ENCODE measurements at places on chromosomes 16 and 17. TPM values are rescaled to one million over a fixed set of nuclear protein-coding genes. Genes with fewer than 3 reads are reported as not detected.
A peak's percentile ranks its signal among the peaks of the same experiment; 100 is the strongest.

GRCh38 chr17:56866496-56866895 lies 32.5 kb downstream of the DGKE start:
- no peak for DNase-seq

GRCh38 chr17:13525876-13526275 lies 75.9 kb downstream of the HS3ST3A1 start:
- DNase-seq, result no peak

- DNase-seq, result no peak
Observed at GRCh38 chr16:51149721-51150164, 1.3 kb downstream of the SALL1 start.

DNA sequence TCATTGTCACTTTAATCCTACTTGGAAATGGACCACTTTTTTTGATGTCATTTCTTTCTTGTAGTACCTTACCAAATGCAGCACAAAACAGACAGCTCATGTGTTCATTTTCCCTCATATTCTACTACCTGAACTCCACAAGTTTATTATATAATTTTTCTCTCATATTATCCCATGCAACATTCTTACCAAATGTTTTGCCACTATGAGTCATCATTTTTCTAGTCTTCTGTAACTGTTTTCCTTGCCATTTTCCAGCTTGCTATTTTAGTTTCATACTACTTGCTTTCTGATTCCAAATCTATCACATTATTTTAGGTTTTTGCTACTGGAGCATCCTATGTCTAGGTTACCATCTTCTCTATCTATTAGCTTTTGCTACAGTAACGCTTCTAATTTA lies 332.7 kb downstream of the ZFHX3 start:
- no peak for DNase-seq

DNA sequence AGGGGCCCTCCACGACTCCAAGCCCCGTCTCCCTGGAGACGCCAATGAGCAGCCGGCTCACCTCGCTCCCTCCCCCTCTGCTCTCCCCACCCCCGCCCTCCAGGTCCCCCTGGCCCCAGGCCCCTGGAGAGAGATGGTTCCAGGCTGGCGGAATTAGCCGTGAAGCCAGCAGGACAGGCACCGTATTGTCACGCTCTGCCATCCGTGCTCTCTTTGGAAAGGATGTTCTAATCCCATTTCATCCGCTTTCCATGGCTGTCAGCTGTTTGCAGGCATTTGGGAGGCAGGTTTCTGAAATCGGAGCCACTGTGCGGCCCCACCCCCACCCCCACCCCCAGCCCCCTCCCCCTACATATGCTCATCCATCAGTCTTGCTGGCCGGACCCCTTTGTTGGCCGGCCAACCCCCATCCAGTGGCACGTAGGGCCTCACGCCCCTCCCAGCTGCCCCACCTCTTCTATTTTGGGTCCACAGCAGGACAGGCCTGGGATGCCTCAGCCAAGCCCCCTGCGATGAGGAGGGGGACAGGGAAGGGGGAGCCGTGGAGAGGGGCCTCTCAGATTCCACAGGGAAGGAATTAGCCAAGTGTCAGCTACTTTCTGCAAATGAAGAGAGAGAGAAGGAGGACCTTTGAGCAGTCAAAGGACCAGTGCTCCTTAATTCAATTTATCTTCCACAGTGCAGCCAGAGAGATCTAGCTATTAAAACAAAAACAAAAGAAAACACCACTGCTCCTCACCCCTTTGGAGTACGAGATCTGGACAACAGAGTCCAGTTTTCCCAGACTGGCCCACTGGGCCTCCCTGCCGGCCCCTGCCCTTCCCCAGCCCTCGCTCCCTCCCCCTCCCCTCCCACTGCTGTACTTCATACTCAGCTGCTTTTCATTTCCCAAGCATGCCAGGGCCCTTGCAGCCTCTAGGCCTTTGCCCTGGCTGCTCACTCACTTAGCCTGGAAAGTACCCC lies 30.7 kb downstream of the SDK2 start:
- peak; percentile 95 for DNase-seq

- no peak for DNase-seq
Observed at GRCh38 chr16:23832882-23833281, 2.9 kb upstream of the PRKCB start.

- DNase-seq, result no peak
Observed at GRCh38 chr17:9256361-9256750, 235.0 kb downstream of the NTN1 start.

DNA sequence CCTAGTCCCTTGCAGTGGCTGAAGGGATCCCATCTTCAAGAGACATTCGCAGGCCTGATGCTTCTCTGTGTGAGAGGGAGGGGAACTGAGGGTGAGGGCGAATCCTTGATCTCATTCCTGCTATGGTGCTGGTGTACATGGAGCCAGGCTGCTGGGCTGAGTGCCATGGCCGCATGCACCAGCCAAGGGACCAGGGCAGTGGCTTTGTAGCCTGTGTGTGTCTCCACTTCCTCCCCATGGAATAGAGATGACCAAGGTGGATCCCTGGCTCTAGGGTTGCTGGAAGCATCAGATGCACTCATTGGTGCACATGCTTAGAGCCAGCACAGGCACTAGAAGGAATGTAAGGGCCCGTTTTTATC lies 195.0 kb downstream of the FOXL1 start:
- no peak for DNase-seq

DNA sequence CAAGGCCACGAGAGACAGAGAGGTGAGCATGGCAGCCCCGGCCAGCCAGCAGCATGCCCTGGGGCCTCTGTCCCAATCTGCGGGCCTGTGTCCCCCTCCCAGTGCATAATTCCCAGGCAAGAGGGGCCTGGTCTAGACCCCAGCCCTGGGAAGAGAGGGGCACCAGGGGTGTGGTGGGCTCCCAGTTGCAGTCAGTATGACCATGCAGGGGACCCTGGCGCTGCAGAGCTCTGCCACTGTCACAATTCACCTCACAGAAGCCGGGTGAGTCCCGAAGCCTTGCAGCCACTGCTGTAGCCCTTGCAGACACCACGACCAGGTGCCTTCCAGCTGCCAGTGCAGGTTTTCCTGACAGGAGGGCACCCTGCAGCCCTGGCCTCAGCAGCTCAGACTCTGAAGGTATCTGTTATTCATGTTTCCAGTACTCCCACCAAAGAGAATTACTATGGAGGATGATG lies 25.8 kb upstream of the KSR1 start:
- no peak for DNase-seq

DNA sequence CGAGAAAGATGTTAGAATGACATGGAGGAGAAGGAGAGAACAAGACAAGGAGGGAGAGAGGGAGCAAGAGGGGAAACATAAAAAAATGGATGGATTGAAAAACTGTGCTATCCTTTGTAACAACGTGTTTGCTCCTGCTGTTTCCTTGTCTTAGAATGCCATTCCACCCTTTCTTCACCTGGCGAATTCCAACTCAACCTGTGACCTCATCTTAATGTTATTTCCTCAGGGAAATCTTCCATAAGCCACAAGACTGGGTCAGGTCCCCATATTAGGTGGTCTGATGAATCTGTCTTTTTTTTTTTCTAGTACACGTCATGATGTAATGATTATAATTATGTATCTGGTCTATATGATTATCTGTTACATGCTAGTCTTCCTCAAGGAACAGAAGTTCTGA lies 195.0 kb upstream of the MAF start:
- no peak for DNase-seq

DNA sequence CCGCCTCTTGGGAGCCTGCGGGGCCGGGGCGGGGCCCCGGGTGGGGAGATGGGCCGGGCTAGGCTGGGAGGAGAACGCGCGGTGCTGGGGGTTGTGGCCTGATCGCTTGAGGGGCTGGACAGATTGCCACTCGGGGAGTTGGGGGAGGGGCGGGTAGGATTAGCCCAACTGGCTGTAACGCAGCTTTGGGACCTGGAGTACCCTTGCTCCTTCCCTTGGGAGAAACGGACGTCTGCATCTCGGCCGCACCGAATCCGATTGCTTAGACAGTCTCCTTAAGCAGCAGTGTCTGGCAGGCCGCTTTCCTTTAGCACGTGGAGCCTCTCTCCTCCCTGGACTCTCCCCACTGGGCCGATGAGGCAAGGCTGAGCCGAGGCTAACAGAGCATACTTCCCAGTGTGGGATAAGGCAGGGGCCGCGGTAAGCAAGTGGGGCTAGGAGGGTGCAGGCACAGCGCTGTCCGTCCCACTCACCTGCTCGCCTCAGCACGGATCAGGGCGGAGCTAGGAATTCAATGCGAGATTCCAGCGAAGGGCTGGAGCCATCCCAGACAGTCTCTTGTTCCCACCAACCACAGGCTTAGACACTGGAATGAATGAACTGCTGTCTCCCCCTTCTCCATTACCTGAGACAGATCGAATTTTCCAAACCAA lies 540 bp upstream of the ACLY start:
- DNase-seq, result no peak

DNA sequence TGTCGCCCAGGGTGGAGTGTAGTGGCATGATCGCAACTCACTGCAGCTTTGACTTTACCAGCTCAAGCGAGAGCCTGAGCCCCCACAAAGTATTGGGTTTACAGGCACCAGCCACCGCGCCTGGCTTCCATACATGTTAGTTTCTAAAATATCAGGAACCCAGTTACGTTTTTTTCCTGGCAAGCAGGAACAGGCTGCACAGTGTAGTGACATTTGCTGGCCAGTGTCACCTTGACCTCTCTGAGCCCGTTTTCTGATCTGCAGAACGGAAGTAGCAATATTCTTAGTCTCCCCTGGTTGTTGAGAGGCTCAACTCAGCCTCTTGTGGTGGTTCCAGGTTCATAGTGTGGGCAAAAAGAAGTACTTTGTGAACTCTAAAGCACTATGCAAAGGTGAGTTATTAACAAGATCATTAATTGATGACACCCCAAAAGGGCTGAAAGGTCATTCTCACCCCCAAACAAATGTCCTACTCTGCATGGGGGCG lies 15.6 kb downstream of the IGF2BP1 start:
- DNase-seq, result no peak

DNA sequence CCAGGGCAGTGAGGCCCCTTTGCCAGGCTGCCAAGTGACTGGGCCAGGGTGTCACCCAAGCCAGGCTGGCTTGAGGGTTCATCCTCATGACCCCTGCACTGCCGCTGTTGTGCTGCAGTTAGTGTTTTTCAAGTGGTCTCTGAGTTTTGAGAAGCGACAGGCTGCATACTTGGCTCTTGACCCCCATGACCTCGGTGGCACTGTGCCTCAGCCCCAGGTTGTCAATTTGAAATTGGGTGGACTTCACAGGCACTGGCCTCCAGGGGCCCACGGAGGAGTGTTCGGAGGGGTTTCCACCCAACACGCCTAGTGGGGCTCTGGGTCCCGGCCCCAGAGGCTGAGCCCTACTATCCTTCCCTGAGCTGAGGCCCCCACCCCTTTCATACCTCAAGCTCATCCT lies 42.7 kb downstream of the DHRS7B start:
- DNase-seq, result no peak

GRCh38 chr16:76837872-76838271 lies 353.1 kb upstream of the MON1B start:
- DNase-seq, result no peak

The TGFB1I1 gene
- 57.7 TPM for total RNA-seq

The WRAP53 gene
- 5.2 TPM for total RNA-seq

Data from tongue (tissue), 3 donors.